PC-3 (cell line): ENCODE measurements at places on chromosomes 2 and 18.
A peak's percentile ranks its signal among the peaks of the same experiment; 100 is the strongest.

DNA sequence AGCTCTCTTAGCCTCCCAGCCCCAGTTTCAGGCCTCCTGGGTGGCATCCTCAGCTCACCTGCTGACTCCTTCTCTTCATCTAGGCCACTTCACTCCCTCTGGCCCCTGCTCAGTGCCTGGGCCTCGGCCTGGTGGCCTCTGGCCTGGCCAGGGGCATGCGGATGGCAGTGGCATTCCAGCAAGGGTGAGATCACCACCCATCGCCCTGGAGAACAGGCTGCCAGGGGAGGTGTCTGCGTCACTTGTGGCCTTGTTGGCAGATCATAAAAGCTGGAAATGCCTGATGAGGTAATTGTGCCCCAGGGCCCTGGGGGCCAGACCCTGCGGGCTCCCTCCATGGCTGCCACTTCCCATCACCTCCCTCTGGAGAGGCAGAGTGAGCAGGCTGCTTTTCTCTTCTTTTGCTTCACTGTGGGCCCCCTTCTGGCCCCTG is 72.5 kb upstream of the SMAD2 start:
- peak; percentile 77 for DNase-seq

- DNase-seq, result no peak
Observed at GRCh38 chr2:39603436-39603835, 62.3 kb upstream of the TMEM178A start.

GRCh38 chr2:239022437-239023260 is 174.8 kb downstream of the TWIST2 start:
- DNase-seq, result no peak

DNA sequence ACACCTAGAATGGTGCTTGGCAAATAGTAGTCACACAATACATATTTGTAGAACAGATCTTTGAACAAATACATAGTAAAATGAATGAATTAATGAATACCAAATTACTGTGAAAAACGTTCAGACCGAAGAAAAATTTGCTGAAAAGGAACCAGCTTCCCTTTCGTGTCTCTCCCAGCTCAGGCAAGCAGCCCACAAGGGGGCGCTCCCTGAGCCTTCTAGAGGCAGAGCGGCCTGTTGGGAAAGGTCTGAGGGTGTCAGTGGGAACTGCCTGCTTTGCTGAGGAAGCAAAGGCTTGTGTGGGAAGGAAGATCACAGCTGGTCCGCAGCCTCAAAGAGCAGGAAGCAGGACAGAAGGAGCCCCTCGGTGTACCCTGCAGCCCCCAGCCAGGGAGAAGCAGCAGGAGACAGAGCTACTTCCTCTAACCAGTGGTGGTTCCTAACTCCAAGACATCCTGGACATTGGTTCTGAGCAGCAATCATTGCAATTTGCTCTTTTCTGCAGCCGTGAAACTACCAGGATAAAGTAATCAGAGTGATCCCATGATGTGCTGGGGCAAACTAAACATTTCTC is 231.1 kb downstream of the ANKRD30B start:
- DNase-seq, result peak; percentile 79

DNA sequence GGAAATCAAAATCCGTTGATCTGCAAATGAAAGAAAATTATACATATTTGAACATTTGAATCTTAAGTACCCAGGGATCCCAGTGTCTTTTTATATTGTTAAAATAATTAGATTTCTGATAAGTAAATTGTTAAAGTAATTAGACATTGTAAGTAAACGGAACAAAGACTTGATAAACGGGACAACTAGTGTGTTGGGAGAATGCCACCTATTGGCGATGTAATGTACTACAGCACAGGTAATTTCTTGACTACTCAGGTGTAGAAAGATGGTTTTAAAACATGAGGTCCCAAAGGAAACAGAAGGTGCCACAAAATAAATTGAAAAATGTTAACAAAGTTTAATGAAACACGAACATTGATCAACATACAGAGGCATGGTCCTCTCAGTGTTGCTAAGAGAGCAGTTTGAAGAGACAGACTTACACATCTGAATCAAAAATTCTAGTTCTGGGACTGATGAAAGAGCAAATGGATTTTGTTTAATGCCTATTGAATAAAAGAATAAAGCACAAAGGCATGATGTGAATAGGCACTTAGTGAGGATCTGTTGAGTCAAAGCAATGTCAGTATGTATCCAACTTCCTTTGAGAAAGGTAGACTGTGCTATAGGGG is 103.4 kb upstream of the RASGRP3 start:
- peak; percentile 86 for DNase-seq

- no peak for DNase-seq
Observed at GRCh38 chr2:12313445-12314126, 403.1 kb upstream of the TRIB2 start.

DNA sequence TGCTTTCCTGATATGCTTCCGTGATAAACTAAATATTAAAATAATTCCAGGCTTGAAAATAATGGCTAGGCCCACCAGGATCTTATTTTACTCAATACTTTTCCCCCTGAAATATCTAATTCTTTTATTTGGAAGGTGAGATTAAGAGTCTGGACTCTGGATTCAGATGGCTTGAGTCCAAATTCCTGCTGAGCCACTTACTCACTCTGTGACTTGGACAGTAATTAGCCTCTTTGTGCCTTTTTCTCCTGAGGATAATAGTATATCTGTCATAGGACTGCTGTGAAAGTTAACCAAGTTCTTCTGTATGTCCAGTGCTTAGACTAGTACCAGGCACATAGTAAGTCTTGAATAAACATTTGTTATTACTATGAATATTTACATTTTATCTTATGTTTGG is 127.3 kb upstream of the ERBB4 start:
- DNase-seq, result peak; percentile 8

- no peak for DNase-seq
Observed at GRCh38 chr2:43254331-43254730, 27.9 kb upstream of the ZFP36L2 start.

- no peak for DNase-seq
Observed at GRCh38 chr2:105803773-105804172, 59.1 kb downstream of the NCK2 start.

- peak; percentile 28 for DNase-seq
Observed at GRCh38 chr18:57087644-57088376, 59.1 kb upstream of the BOD1L2 start.

DNA sequence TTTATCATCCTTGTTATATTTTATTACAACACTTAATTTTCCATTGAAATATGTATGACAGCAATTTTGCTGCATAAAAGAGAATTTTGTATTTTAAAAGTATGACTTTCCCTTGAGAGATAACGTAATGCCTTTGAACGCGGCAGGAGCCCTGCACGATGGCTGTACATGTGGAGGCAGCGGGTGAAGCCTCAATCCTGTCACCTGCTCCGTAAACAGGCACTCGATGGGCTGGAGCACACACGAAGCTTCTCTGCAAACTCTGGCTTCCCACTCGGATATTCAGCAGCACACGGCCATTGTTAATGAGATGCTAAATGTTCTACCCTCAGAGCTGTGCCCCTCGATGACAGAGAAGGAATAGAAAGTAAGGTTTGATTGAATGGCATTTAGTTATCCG is 184.4 kb downstream of the RTP5 start:
- DNase-seq, result no peak

GRCh38 chr18:8242151-8242696 is 367.0 kb upstream of the RAB12 start:
- DNase-seq, result no peak

DNA sequence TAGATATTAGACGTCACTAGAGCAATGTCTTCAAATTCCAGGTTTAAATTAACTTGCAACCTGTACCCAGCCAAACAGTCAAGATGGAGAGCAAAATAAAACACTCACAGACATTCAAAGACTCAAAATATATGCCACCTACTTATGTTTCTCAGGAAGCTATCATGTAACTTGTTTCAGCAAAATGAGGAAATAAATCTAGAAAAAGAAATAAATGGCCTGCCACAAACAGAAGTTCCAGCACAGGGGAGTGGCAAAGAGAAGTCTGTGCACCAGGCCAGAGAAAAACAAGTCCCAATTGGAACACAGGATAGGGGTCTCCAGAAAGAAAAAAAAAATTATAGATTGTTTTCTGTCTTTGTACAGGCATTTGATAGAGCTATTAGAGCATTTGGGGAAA is 96.7 kb downstream of the LRP2 start:
- no peak for DNase-seq

DNA sequence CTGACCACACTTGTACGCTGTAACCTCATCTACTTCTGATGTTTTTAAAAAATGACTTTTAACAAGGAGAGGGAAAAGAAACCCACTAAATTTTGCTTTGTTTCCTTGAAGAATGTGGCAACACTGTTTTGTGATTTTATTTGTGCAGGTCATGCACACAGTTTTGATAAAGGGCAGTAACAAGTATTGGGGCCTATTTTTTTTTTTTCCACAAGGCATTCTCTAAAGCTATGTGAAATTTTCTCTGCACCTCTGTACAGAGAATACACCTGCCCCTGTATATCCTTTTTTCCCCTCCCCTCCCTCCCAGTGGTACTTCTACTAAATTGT is 2.1 kb downstream of the RHOB start:
- DNase-seq, result no peak

DNA sequence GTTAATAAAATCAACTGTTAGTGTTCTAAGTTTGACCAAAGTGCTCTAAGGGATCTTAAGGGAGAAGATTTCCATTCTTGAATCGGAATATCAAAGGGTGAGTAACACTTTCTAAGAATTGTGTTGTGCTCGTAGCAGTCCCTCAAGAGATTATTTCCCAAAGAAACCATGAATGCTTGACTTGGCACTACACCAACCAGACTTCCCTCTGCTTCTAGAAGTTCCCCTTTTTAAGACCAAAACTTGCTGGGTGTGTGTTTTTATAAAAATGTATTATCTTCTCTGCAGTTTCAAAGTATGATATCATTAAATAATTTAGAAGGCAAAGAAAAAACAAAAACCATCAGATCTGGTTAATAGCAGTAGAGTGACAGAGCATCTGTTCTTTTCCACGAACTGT is 522.0 kb upstream of the FAM98A start:
- no peak for DNase-seq

DNA sequence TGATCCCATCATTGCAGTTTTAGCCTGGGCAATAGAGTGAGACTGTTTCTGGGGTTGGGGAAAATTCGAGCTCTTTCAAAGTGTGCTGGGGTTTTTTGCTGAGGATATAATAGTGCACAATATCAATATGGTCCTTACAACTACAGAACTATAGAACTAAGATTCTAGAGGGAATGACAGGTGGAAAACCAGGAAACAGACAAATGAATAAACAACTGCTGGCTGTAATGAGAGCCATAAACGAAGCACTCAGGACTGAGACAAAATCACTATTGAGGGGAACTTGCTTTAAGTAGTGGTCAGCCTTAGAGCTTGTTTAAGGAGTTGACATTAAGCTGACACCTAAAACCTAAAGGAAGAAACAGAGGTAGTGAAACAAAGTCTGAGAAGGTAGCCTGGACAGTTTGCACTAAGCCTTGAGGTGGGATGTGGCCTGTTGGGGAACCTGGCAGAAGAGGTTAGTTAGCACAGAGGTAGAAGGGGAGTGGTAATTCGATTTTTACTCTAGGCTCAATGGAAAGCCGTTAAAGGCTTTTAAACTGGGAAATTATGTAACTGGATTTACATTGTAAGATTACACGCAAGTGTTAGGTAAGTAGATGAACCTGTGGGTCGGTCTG is 33.8 kb downstream of the LCLAT1 start:
- DNase-seq, result no peak

GRCh38 chr2:25881764-25882163 is 3.5 kb upstream of the ASXL2 start:
- DNase-seq, result no peak

DNA sequence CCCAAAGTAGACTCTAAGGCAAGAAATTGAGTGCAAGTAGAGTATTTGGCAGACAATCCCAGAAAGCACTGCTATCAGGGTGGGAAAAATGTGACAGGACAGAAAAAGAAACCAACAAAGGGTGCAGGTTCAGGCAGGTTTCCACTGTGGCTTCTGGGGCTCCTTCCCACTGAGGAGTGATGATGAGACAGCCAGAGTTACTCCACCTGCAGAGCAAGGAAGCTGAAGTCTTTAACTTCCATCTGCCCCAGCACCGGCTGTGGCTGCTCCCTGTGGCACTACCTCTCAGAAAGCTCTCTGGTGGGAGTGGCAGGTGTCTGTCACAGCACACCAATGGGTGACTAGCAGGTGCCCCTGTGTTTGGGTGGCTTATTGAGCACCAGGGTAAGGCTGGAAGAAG is 37.6 kb upstream of the ACKR3 start:
- no peak for DNase-seq

DNA sequence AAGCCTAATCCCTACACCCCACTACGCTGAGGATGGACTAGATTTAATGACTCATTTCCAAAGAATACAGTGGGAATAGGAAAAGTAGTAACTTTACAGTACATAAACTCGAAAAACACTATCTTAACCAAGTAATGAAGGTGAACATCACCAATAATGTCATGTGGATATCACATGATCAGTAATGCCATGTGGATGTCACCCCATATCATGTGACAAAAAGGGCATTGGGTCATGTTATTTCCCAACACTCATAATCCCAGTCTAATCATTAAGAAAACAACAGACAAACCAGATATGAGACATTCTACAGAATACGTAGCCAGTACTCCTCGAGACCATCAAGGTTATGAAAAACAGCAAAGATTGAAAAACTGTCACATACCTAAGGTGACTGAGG is 667.3 kb upstream of the CRIM1 start:
- DNase-seq, result no peak

DNA sequence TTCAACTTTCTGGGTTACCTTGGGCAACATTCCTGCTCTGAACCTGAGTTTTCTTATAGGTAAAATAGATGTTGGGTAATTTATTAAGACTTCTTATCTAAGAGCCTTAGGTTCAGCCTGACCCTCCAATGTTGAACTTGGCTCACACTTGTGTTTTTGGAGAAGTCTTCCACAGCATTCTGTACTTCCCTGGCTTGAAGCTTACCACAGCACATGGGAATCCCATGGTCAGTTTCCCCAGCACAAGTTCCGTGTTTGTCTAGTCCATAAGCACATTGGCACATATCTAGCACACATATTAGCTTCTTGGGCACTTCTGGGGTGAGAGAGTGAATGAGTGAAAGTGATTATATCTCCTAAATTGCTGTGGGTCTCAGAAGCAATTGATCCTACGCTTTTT is 782.5 kb upstream of the HS6ST1 start:
- DNase-seq, result no peak

- DNase-seq, result no peak
Observed at GRCh38 chr2:240213226-240213475, 72.7 kb upstream of the OTOS start.

GRCh38 chr2:79191816-79192215 is 32.3 kb upstream of the REG3A start:
- no peak for DNase-seq

DNA sequence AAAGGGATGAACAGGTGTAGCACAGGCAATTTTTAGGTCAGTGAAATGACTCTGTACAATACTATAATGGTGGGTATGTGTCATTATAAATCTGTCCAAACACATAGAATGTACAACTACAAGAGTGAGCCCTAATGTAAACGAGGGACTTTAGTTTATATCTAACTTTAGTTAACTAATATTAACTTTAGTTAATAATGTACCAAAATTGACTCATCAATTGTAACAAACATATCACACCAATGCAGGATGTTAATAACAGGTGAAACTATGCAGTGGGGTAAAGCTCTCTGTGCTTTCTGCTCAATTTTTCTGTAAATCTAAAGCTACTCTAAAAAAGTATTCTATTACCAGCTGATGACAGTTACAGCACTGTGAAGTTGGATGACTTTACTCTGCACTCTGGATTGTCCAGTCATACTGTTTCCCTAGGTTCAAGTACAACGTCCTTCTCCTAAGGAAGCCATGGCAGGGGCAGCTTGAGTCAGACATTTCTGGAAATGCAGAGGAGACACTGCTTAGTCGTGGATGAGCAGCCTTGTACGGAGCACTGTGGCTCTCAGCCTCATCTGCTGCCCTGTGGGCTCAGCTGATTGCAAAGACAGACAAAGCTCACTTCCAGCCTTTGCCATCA is 26.1 kb downstream of the TGFA start:
- DNase-seq, result no peak

GRCh38 chr2:97708608-97709007 is 4.8 kb upstream of the ZAP70 start:
- DNase-seq, result no peak
